ENCODE measurements at places on chromosomes 5 and 9. TPM values are rescaled to one million over a fixed set of nuclear protein-coding genes. Genes with fewer than 3 reads are reported as not detected.

The CATSPER3 gene
- total RNA-seq: 0.74 TPM

The TNPO1 gene
- 113 TPM for total RNA-seq

The ZFR gene
- 67.1 TPM for total RNA-seq

The DHX29 gene
- total RNA-seq: 21.7 TPM

The SLC12A2 gene
- 77.8 TPM for total RNA-seq

GRCh38 chr9:130981002-130981755 is 27.8 kb upstream of the LAMC3 start:
- H3K27ac ChIP-seq: no peak overlapping the region
- H3K4me3 ChIP-seq: no peak overlapping the region
- H3K4me1 ChIP-seq: peaks cover 21% of the 10 kb centered on the region
- DNase-seq: peak; percentile 59
- no peaks in the 10 kb centered on the region for H3K36me3 ChIP-seq
- H3K27me3 ChIP-seq: peaks cover 8% of the 10 kb centered on the region

GRCh38 chr9:123091459-123091858 is 58.0 kb downstream of the GPR21 start:
- no peak for DNase-seq
- H3K4me3 ChIP-seq: no peak overlapping the region
- no peak overlapping the region for H3K27ac ChIP-seq
- H3K36me3 ChIP-seq: peaks cover 44% of the 10 kb centered on the region
- H3K27me3 ChIP-seq: no peaks in the 10 kb centered on the region

- DNase-seq: no peak
- no peak overlapping the region for H3K4me3 ChIP-seq
- H3K36me3 ChIP-seq: no peaks in the 10 kb centered on the region
- no peaks in the 10 kb centered on the region for H3K27me3 ChIP-seq
- peaks cover 7% of the 10 kb centered on the region for H3K4me1 ChIP-seq
Measured at GRCh38 chr9:96388144-96388543, 4.6 kb upstream of the SLC35D2 start.

- H3K4me3 ChIP-seq: no peak overlapping the region
- no peak overlapping the region for H3K27ac ChIP-seq
- no peaks in the 10 kb centered on the region for H3K36me3 ChIP-seq
Measured at GRCh38 chr5:167381457-167381856, 910.0 kb upstream of the WWC1 start.

DNA sequence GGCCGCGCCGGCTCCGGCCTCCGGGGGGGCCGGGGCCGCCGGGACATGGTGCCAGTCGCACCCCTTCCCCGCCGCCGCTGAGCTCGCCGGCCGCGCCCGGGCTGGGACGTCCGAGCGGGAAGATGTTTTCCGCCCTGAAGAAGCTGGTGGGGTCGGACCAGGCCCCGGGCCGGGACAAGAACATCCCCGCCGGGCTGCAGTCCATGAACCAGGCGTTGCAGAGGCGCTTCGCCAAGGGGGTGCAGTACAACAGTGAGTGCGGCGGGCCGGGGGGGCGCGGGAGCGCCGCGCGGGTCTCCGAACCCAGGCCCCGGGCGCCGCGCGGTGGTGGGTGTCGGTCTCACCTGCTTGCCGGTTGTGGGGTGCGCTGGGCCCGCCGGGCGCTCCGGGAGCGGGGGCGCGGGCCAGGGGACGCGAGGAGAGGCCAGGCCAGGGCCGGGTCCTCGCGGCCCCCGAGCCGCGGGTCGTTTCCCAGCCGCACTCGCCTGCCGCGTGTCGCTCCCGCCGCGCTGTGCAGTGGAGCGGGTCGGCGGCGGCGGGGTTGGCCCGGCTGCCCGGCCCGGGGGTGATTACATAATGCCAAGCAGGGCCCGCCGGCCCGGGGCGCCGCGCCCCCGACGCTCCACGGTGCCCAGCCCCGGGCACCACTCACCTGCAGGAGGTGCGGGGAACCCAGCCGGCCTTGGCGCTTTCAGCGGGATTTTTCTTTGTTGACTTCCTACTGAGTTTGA is 492 bp downstream of the RABL6 start:
- peaks cover 11% of the 10 kb centered on the region for H3K36me3 ChIP-seq
- H3K27ac ChIP-seq: peak overlapping the region; percentile 84
- H3K4me3 ChIP-seq: peak overlapping the region; percentile 87
- H3K4me1 ChIP-seq: peaks cover 11% of the 10 kb centered on the region
